MM.1S (cell line): ENCODE measurements at places on chromosomes 1 and 21.

- DNase-seq: peak; percentile 51
These were observed 540 bp downstream of the ARHGEF2 start for GRCh38 chr1:155977690-155978324.

GRCh38 chr1:21490774-21491487 is 18.3 kb upstream of the ALPL start:
- DNase-seq: peak; percentile 47

DNA sequence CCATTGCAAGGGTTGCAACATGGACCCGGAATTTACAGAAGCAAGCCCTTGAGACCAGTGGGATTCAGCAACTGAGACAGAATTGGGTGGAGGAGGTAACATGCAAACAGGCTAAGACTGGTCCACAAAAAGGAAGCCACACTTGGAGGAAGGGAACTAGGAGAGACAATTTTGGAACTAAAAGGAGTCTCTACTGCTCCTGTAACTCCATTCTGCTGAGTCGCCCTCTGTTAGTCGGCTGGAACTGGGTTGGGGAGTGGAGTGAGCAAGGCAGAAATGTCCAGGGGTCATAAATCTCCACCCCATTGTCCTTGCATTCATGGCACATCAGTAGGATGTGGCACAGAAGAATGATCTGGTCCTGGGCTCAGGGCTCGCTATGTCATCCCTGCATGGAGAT is 5.1 kb downstream of the LAMB3 start:
- DNase-seq: no peak

- DNase-seq: no peak
These were observed 39.7 kb upstream of the IFNLR1 start for GRCh38 chr1:24226749-24227148.

GRCh38 chr1:26786437-26787380 is 1.0 kb upstream of the PIGV start:
- peak; percentile 42 for DNase-seq

DNA sequence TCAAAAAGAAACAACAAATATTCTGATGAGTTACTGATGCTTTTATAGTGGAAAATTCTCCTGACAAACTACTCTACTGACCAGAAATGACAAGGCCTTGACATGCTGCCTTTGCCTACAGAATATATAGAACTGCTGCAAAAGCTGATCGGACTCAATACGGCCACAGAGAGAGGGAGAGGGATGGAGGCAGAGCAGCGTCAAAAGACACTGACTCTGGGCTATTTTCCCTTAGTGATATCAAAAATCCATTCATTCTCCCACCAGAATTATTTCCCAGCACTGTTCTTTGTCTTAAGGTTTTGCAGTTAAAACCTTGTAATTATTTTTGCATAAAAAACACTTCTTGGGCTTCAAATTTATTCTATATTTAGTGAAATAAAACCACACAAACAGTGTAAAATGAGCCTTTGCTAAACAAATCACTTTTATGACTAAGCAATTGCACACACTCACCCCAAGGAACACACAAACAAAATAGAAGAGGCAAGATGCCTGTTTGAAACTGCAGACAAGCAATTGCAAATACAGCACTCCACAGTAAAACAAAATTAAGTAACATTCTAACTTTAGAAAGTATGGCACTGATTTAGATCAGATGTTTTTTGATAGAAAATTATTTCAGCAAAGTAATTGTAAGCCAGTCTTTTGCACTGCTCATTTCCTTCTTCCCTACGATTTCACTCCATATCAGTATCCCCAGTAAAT is 1036.4 kb downstream of the ADGRL2 start:
- no peak for DNase-seq

DNA sequence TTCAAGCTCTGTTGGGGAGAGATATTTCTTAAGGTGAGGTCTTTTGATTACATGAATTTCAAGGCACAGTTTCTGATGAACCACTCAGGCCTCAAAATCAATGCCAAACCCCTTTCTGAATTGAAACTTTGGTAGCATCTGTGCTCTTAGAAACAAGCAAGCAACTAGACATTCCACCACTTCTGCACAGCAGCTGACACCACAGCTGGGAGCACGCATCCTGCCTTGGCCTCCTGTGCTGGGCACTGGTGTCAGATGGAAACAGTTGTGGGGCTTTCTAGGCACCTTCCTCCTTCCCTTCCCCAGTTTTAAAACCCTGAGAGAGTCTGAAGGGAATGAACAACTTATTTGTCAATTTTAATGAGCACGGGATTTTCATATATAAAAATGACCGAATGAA is 360.2 kb downstream of the ADGRL2 start:
- no peak for DNase-seq

DNA sequence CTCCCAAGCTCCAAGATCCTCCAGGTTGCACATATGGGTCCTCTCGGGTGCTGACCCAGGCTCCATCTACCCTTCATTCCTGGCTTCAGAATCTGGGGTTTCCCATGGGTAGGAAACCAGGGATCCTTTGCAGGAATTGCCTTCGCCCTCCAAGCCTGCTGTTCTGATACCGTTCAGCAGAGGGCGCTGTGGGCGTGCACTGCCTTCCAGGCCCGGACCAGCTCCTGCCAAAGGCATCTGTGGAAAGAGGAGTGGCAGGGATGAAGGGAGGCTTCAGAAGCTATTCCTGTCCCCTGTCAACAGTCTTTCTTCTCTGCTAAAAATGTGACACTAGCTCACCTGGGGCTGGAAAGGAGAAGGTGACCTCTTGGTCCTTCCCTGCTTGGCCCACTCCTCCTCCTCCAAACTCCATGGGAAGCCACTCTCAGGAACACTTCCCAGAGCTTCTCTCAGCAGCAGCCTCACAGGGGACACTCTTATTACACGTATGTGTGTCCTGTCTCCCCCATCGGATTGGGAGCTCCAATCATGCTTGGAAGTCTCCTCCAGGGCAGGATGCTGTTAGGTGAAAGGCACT is 71.2 kb downstream of the VWA5B1 start:
- DNase-seq: no peak

- no peak for DNase-seq
These were observed 1.9 kb downstream of the C1orf162 start for GRCh38 chr1:111475701-111476100.
